Mesothelial cell of epicardium (in vitro differentiated cells): ENCODE measurements at places on chromosomes 16 and 17. TPM values are rescaled to one million over a fixed set of nuclear protein-coding genes. Genes with fewer than 3 reads are reported as not detected.

The KRTAP9-4 gene
- total RNA-seq = not detected in 3 replicates

The C17orf100 gene
- 6.1 to 7.6 TPM (median 7.1 TPM) in 3 replicates for total RNA-seq

The CLEC19A gene
- total RNA-seq = not detected in 3 replicates

The PPP1R1B gene
- 0.58 to 0.75 TPM (median 0.75 TPM) in 3 replicates for total RNA-seq

The KRT39 gene
- not detected in 3 replicates for total RNA-seq

The KRTAP9-8 gene
- not detected in 3 replicates for total RNA-seq

The RILP gene
- 3.4 to 3.8 TPM (median 3.5 TPM) in 3 replicates for total RNA-seq

The ABCC12 gene
- total RNA-seq = not detected in 3 replicates

The FOXC2 gene
- 10.4 to 12.3 TPM (median 11.7 TPM) in 3 replicates for total RNA-seq

The RNF157 gene
- 6.8 to 8.0 TPM (median 7.8 TPM) in 3 replicates for total RNA-seq

The CD300LF gene
- not detected in 3 replicates for total RNA-seq

The ZPBP2 gene
- total RNA-seq = not detected in 3 replicates

The OR1D5 gene
- not detected in 3 replicates for total RNA-seq

The KRTAP3-1 gene
- total RNA-seq = 0.41 to 1.3 TPM (median 0.95 TPM) in 3 replicates

The TNFSF13 gene
- total RNA-seq = 4.3 to 6.1 TPM (median 5.2 TPM) in 3 replicates

The PPY gene
- total RNA-seq = not detected in 3 replicates

The SLFN12L gene
- total RNA-seq = 0.09 to 0.18 TPM (median 0.09 TPM) in 3 replicates

The GP1BA gene
- total RNA-seq = not detected in 3 replicates

The TNFAIP1 gene
- total RNA-seq = 35.8 to 41.8 TPM (median 37.6 TPM) in 3 replicates

The CALCOCO2 gene
- 55.2 to 56.6 TPM (median 56.6 TPM) in 3 replicates for total RNA-seq

The TBC1D3B gene
- 27.9 to 28.4 TPM (median 28.2 TPM) in 3 replicates for total RNA-seq

The NPIPA3 gene
- total RNA-seq = 4.4 to 5.7 TPM (median 4.5 TPM) in 3 replicates

The RNF135 gene
- total RNA-seq = 15.4 to 15.8 TPM (median 15.7 TPM) in 3 replicates

The TANGO6 gene
- total RNA-seq = 9.4 to 12.8 TPM (median 10.3 TPM) in 3 replicates

The RND2 gene
- total RNA-seq = 7.6 to 8.7 TPM (median 8.7 TPM) in 3 replicates

The CCDC154 gene
- total RNA-seq = 3.9 to 5.6 TPM (median 4.2 TPM) in 3 replicates

The TMEM106A gene
- 12.6 to 14.1 TPM (median 13.3 TPM) in 3 replicates for total RNA-seq

The CPD gene
- total RNA-seq = 49.3 to 58.3 TPM (median 54.1 TPM) in 3 replicates

The INCA1 gene
- 1.7 to 3.1 TPM (median 2.7 TPM) in 3 replicates for total RNA-seq

The CD300H gene
- not detected in 3 replicates for total RNA-seq

The PRSS27 gene
- total RNA-seq = 7.5 to 7.7 TPM (median 7.6 TPM) in 3 replicates

The DUSP14 gene
- total RNA-seq = 13.4 to 14.8 TPM (median 14.4 TPM) in 3 replicates

The KRTAP2-2 gene
- not detected in 3 replicates for total RNA-seq

The FGF11 gene
- total RNA-seq = 24.8 to 26.8 TPM (median 26.5 TPM) in 3 replicates

The EMP2 gene
- 50.7 to 53.8 TPM (median 51.0 TPM) in 3 replicates for total RNA-seq
